ENCODE measurements at places on chromosomes 2 and 18.

- no peak for DNase-seq
Measured at GRCh38 chr2:112155331-112156151, 17.4 kb downstream of the FBLN7 start.

DNA sequence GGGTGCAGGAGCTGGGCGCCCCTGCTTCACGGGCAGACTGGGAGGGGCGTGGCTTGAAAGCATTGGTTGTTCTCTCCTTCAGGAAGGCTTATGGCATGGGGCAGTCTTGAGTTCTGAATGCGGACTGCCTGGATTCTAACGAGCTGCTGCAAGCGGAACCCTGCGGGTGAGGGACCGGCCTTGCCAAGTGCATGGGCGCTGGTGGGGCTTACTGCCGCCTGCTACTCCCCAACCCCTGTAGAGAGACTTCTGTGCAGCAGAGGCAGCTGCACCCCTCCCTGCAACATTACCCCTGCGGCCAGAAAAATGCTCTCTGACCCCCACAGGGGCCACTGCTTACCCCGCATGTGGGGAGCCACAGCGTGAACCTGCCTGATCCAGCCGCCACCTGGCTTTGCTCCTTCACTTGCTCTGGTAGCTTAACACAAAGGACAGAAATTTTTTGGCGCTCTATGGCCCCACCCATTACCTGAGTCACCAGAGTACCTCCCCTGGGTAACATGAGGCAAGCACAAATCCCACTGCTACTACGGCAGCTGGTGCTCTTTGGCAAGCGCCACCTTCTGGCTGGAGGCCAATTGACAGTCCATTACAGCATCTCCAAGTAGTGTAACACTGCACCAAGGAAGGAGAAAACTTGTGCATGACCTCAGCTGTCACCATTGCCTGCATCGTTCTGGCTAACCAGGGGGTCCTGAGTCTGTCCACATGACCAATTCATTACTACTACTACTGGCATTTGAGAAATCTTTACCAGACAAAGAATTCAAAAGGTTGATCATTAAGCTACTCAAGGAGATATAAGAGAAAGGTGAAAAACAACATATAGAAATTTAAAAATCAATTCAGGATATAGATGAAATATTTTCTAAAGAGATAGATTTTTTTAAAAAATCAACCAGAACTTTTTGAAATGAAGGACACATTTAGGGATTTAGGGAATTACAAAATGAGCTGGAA, 35.4 kb downstream of the MYL12B start:
- DNase-seq: peak; percentile 83

- DNase-seq: no peak
Measured at GRCh38 chr2:2692599-2693389, 361.7 kb upstream of the MYT1L start.

GRCh38 chr2:238069877-238070276, 9.1 kb downstream of the SCLY start:
- DNase-seq: no peak

DNA sequence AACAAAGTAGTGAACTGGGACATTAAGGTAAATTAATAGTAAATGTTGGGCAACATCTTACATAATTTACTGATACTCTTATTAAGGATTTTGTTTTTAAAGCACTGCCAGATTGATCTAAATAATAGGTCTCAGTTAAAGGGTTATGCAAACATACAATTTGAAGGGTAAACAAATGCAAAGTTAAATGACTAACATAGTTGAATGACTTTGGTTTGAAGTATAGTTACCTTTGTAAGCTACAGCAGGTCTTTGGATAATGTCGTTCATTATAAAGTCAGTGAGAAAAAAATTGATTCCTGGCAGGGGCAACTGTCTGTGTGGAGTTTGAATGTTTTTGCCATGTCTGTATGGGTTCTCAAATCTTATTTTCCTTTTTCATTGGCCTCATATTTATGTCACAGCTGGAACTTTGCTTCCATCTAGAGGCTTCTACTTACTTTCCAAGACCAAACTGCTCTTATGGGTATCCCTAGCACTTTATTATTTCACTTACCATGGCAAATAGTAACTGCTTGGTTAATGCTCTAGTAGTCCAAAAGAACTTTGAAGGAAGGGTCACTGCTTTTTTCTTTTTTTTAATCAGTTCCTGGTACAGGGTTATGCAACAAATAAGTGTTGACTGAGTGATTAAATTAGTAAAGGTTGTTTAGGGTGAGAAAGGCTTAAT, 107.8 kb downstream of the NBEAL1 start:
- no peak for DNase-seq

DNA sequence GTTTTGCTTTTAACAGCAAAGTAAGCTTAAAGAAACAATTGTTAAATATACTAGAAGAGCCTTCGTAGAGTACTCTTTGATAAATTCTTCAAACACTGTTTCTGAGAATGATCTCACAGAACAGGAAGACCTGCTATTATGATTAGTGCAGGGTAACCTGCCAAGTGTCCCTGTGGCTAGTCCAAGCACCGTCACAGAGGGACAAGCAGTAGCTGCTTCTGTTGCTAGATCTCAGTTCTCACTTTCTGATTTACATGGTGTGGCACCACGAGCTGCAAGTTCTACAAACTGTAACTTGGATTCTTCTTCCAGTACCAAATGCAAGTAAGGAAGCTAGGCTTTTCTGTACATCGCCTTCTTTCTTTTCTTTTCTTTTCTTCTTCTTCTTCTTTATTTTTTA, 121.5 kb downstream of the PIEZO2 start:
- no peak for DNase-seq

DNA sequence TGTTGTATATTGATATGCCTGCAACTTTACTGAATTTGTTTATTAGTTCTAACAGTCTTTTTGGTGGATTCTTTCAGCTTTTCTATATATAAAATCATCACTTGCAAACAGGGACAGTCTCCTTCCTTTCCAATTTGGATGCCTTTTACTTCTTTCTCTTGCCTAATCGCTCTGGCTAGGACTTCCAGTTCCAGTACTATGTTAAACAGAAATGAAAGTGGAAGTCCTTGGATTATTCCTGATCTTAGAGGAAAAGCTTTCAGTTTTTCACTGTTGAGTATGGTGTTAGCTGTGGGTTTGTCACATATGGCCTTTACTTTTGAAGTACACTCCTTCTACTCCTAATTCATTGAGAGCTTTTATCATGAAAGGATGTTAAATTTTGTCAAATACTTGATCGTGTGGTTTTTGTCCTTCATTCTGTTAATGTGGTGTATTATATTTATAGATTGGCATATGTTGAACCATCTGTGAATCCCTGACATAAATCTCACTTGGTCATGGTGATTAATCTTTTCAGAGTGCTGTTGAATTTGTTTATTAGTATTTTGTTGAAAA, 52.9 kb downstream of the REL start:
- DNase-seq: no peak

DNA sequence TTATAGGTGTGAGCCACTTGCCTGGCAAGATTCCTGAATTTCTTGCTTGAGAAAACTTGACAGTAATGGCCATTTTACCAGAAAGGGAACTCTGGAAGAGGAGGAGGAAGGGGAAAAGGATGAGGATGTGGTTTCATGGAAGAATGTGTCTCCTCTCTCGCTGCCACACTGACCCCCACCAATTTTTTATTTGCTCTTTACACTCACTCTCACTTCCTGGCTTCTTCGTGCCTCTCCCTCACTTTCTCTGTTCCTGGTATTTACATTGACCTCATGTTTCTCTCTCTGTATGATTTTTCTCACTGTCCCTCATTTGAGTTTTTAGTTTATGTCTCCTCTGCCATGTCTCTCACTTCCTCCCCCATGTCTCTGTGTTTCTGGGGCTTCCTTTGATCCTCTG, 134.5 kb upstream of the CAB39 start:
- DNase-seq: no peak

DNA sequence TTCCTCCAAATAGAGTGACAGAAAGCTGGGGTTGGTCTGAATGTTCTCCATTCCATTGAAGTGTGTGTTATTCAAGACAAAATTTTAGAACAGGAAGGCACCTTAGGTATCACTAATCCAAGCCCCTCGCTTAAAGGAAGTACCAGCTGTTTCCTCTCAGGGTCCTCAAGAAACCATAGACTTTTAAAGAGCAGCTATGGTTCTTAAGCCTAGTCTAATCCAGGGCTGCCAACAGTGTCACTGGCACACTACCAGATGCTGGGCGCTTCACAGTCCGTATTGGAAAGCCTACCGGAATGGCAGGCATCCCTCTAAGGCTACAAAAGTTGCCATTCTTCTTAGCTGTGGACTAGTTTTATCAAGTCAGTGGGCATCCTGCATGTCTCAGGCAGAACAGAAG, 1.9 kb downstream of the NEMP2 start:
- DNase-seq: no peak

- DNase-seq: no peak
Measured at GRCh38 chr2:148622366-148622765, 22.2 kb upstream of the EPC2 start.

DNA sequence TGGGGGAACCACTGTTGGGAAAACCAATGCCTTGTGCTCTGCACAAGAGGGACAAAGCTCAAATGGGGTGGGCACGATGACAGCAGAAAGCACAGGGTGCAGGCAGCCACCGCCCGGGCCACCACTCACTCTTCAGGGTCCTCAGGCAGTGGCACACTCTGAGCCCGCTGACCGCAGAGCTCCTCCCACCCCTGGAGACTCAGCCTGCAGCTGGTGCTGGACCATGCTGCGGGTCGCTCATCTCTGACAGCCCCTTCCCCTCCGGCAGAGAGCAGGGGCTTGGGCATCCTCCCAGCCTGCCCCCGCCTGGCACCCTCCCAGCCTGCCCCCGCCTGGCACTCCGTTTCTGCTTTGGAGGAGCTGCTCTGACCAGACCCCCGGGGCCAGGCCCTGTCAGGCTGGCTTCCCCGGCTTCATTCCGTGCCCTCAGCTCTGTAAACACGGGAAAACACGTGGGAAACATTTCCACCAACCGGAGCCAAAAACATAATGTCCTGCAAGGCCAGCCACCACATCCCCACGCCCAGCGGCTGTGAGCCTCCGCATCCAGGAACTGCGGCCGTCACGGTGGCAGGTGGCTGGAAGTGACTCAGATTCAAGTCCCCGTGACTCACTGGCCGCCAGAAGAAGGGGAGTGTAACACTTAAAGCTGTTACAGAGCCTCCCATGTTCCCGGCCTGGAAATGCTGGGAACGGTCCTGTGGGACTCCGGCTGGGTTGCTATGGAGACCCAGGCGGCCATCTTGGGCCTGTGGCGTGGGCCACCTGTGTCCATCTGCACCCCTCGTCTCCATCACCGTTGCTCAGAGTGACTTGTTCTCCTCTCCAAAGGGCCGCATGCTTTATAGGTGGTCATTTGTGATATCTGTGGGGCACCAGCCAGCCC, 6.8 kb upstream of the SNED1 start:
- DNase-seq: no peak

DNA sequence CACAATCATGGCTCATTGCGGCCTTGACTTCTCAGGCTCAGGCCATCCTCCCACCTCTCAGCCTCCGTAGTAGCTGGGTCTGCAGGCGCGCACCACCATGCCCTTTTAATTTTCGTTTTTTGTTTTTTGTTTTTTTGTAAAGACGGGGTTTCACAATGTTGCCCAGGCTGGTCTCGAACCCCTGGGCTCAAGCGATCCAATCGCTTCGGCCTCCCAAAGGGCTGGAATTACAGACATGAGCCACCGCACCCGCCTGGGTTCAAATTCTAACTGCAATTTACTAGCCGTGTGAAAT, 12.3 kb upstream of the DCTN1 start:
- no peak for DNase-seq

- no peak for DNase-seq
Measured at GRCh38 chr18:49548229-49548636, 13.6 kb upstream of the LIPG start.

DNA sequence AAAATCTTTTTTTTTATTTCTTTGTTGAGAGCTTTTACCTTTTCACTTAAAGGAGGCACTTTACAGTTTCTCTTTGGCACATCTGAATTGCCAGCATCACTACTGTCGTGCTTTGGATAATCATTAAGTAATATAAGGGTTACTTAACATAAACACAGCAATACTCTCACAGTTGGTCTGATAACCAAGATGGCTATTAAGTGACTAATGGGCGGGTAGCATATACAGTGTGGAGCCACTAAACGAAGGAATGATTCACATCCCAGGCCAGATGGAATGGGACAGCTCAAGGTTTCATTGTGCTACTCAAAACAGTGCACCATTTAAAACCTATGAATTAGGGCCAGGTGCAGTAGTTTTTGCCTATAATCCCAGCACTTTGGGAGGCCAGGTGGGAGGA, 28.1 kb downstream of the USP37 start:
- no peak for DNase-seq

DNA sequence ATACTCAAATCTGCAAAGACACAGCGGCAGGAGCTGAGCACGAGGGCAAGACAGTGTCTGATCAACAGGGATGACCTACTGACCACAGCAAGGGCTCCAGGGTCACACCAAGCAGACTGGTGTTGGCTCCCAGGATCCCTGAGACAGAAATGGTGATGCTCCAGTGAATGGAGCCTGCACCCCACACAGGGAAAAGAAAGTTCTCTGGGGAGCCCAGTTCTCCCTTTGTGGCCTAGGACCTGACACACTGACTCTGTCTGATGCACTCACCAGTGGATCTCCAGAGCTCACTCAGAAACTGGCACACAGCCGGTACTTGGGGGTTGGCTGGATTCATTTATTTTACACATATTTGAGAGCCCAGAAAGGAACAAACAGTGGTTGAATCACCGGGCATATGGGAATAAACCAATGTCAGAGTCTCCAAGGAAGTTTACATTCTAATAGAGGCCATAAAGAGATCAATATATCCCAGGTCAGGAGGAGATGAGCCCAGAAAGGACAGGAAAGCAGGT, 215.6 kb upstream of the ARL4C start:
- no peak for DNase-seq

DNA sequence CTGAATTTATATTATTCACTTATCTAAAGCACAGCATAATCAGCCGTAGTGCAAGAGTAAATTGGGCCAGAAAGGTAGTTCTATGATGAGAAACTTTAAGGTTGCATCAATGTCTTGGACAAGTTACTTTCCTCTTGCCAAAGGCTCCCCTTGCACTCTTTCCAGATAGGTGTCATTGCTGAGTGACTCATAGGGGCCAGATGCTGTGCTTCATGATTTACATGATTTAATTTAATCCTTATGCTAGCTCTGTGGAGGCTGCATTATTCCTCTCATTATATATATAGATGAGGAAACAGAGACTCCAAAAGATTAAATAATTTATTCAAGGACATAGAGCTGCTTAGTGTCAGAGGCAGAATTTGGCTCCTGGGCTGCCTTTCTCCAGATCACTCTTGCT, 5.0 kb downstream of the CFAP221 start:
- no peak for DNase-seq

- no peak for DNase-seq
Measured at GRCh38 chr18:3269241-3269913, 7.4 kb downstream of the MYL12B start.

- no peak for DNase-seq
Measured at GRCh38 chr2:155266583-155266982, 568.1 kb downstream of the KCNJ3 start.

GRCh38 chr2:119696494-119697030, 17.6 kb downstream of the TMEM177 start:
- no peak for DNase-seq

DNA sequence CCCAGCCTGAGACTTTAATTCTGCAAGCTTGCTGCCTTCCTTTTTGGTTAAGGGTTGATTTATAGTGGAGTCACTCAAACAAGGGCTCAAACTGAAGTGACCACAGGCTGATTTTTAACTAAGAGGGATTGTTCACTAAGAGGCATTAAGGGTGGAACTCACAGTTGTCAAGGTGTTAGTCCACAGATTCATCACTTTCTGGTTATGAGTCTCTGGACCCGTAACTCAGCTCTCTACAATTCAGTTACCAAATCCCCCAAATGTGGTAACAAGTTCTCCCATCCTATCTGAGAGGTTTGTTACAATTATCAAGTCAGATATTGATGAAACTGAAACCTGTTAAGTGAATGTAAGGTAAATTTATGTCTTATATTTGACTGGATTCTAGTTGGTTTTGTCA, 185.9 kb upstream of the KLHL14 start:
- DNase-seq: no peak

- DNase-seq: no peak
Measured at GRCh38 chr2:85994421-85994777, 105.6 kb upstream of the ST3GAL5 start.
